ENCODE measurements at places on chromosomes 6 and 20.

DNA sequence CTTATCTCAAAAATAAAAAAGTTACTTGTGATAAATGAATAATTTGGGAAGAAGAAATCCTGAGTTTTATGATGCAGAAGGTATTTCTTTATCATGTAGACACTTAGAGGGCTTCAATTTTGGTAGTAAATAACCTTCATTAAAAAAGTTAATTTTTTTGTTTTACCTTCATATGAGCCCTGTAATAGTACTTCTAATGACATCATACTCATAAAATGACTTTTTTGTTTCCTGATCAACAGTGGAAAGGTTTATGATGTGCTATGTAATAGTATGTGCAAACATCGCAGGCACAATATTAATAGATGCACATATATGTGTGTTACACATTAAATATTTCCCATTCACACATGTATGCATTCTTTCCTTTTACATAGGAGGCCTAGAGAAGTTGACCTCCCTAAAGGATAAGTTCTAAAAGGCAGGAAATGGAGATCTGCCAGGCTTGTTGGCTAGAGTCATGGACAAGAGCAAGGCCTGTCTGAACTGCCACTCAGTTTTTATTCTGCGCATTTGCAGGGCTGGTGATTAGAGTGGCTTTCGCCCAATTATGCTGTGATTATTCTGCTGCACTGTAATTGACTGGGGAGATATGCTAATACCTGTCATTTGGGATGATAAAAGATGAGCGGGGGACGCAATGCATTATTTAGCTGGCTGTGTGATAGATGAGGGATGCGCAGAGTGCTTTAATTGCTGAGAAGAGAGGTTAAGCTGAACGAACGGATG is 272.6 kb downstream of the TMEM242 start:
- DNase-seq: no peak

DNA sequence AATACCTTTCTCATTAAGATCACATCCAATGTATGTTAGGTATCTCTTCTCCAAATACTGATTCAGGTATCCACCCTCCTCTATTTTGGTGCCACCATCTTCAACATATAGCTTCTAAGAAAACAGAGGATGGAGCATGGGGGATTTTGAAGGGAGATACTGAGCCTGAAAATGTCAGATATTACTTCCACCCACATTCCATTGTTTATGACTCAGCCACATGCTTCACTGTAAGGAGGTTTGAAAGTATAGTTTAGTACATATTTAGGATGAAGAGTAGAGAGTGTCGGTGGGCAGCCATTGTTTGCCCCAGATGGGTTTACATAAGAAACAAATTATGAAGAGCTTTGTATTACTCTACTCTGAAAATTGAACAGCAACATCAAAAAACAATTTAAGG is 286.7 kb downstream of the TFAP2B start:
- DNase-seq: no peak

DNA sequence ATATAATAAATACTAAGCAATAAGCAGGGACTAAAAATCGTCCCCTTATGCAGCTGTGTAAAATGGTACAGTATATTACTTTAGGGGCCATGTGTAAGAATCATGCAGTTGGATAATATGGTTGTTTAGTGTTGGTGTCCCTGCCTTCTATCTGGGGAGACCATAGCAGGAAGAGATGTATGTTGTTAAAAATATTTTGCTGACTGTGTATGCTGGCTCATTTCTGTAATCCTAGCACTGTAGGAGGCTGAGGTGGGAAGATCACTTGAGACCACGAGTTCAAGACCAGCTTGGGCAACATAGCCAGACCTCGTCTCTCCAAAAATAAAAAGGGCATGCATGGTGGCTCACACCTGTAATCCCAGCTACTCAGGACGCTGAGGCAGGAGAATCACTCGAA is 5.6 kb downstream of the PANK2 start:
- no peak for DNase-seq

- DNase-seq: no peak
Observed at GRCh38 chr6:28078050-28078449, 2.3 kb upstream of the ZNF165 start.

DNA sequence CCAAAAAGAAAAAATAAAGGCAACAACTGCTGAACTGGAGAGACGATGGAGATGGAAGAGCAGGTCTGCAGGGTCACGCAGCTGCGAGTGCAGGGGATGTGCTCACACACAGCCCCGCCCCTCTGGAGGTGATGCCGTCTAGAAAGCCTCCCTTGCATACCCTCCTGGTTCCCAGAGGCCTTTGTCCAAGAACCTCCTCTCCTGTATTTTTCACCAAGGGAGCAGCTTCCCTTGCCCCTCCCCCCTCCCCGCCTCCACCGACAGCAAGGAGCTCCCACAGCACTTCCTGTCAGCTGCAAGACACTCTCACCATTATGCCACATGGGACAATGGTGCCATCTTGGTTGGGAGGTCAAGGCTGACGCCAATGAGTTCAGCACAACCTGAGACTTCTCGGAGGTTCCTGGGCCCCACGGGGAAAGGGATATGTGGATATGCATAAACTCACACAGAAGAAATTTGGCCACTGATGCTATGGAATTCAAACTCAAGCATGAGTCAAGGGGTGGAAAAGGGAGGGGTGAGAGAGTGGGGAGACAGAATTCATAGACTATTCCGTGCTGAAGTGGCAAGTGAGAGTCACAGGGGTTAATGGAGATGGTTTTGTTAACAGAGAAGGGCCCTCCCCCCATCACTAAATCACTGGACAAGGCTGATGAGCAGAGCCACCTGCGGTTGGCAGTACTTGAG is 132.9 kb downstream of the SCML4 start:
- no peak for DNase-seq

DNA sequence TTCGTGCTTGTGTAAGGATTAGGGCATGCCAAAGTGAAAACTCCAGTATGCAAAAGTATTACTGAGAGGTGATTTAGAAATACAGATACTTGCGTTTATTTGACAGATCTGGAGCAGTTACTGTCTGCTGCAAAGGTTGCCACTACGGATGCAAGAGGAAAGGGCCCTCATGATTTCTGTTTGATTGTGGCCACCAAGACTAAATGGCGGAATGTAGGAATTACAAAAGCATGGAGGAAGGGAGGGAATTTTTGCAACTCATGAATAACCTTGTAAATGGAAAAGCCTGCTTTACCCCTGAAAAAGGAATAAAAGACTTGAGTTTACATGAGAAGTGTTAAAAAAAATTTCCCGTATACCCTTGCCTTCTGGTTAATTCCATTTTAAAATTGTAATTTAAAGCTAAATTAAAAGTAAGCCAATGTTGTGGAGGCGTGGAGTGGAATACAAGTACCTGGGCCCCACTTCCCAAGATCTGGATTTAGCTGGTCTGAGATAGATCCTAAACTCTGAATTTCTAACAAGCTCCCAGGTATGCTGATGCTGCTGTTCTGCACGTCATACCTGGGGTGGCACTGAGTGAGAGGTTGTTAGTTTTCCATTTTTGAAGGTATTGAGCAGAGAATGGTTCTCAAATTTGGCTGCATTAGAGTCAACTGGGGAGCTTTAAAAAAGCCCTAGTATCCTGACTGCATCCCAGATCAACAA is 56.6 kb upstream of the NKX2-2 start:
- no peak for DNase-seq

DNA sequence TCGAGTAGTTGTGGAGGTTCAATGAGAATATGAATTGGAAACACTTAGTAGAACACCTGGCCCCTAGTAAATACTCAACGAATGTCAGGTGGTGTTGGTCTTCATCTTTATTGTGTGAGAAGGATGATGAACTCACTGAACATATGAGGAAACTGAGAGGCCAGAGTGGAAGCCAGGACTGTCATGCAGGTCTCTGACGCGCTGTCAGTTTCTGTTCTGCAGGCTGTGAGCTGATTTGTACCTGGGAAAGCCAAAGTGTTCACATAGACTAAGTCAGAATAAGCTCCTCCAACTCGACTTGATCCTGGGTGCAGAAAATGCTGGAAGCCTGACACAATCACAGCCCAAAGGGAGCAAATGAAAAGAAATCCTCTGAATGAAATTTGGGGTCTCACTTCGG is 222.2 kb downstream of the LY86 start:
- no peak for DNase-seq

GRCh38 chr6:70886661-70887060 is 70.2 kb downstream of the B3GAT2 start:
- no peak for DNase-seq

- peak; percentile 42 for DNase-seq
Observed at GRCh38 chr6:123804014-123804786, 535 bp downstream of the NKAIN2 start.

- no peak for DNase-seq
Observed at GRCh38 chr20:9149796-9150195, 80.9 kb downstream of the PLCB4 start.

DNA sequence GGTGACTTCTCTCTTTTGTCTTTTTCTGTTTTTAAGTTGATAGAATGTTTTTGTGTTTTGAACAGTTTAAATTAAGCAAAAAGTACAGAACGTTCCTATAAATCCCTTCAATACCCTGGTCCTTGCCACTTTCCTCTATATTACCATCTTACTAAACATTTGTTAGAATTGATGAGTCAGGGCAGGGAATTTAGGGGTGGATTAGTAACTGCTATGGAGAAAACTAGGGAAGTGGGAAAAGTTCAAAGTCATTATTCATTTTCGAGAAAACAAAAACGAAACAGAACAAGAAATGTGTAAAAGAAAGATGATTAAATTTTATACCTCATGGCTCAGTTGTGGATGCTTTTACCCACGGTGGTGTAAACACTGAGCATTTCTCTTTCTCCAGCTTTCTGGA is 240.4 kb upstream of the SULF2 start:
- no peak for DNase-seq

DNA sequence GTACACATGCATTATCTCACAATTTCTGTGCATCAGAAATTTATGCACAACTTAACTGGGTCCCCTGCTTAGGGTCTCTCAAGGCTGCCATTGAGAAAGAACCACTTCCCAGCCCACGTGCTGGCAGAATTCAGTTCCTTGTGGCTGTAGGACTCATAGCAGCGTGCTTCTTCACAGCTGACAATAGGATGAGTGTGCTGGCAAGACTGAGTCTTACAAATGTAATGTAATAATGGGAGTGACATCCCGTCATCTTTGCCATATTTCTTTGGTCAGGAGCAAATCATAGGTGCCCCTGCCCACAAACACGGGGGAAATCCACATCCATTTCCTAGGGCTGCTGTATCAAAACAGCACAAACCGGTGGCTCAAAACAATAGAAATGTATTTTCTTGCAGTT is 77.4 kb downstream of the FIG4 start:
- no peak for DNase-seq

- DNase-seq: no peak
Observed at GRCh38 chr6:33761581-33761921, 14.8 kb upstream of the IP6K3 start.

DNA sequence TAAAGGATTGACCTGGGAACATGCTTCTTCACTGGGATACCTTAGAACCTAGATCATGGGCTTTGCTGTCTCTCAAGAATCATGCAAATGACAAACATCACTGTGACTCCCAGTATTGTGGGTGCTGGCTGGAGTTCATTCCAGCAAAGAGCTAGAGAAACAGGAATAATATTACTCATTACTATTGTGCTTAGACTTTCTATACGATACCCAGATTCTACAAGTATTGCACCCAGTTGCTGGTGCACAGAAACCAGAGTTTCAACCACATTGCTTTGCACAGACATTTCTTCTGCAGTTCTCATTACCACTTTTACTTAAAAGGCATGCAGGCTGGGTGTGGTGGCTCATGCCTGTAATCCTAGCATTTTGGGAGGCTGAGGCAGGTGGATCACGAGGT is 220.4 kb upstream of the ZNF217 start:
- no peak for DNase-seq

DNA sequence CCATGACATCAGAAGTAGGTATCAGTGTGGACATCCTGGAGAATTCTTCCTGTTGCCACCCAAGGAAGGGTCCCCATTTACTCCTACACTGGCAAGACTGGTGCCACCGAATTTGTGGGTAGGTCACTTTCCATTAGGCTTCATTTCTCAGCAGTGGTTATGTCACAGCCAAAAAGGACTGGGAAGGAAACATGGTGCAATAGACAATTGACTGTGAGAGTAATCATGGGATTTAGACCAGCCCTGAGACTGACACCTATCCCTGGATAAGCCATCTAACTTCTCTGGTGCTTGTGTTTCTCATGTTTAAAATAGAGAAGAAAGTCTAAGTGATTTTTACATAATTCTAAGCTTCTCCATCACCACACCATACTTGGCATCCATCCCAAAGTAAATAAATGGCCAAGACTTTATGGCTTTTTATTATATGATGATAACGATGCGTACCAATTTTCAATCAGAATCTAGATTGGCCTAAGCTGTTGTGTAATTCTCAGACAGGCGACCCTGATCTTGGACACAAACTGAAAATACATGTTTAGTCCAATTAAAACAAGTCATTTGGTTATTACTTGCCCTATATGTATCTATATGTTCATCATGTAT is 10.2 kb downstream of the SMPDL3A start:
- DNase-seq: no peak

DNA sequence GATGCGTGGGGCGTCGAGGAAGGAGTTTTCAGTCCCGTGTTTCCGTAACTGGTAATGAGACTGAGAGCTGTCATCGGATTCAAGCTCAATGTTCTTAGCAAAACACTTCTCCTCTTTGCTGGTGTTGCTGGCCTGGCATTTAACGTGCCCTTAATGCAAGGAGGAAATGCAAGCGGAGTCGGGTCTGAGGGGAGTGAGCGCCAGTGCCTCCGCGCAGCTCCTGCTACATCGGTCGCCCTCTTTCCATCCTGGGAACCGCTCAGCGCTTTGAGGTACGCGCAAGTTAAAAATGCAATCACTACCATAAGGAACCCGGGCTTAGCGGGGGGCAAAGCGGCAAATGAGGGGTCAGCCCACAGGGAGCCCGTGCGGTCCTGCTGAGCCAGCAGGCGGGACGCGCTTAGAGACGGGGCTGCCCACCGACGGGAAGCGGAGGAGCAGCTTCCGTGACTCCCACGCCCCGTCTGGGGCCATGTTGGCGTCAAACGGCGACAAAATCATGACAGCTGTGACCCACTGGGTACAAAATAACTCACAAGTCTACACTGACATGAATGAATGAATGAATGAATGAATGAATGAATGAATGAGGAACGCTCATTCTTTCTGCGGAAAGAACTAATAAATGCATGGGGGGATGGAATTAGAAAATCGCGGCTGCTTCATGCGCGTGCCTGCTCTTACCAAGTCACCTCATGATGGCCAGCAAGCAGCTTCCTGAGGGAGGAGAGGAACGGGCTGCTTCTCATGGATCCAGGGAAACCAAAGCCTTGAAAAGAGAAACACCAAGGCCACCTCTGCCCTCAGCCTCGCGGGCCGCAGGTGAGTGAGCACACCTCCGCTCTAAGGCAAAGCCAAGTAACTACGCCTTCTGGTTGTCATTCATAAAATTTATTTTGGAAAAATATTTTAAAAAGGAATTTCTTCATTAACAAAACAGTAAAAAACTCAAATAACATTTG is 9.3 kb downstream of the DLL1 start:
- no peak for DNase-seq

GRCh38 chr6:38542031-38542430 is 97.7 kb downstream of the BTBD9 start:
- no peak for DNase-seq

- DNase-seq: no peak
Observed at GRCh38 chr6:37371154-37372083, 17.6 kb downstream of the RNF8 start.

GRCh38 chr20:32896521-32897280 is 38.0 kb downstream of the EFCAB8 start:
- no peak for DNase-seq

- DNase-seq: no peak
Observed at GRCh38 chr20:920311-920710, 4.2 kb upstream of the ANGPT4 start.
